HTR-8/SVneo (cell line): ENCODE measurements at places on chromosomes 7 and 10.

- peak; percentile 67 for DNase-seq
Observed at GRCh38 chr10:104254493-104255310, at the start of gene GSTO1. TSS of gene GSTO1 (plus strand) at chr10:104254892. CDS start at chr10:104254929, 37 bp downstream.

GRCh38 chr7:18693406-18693805 is 197.9 kb downstream of the HDAC9 start:
- DNase-seq, result peak; percentile 32

DNA sequence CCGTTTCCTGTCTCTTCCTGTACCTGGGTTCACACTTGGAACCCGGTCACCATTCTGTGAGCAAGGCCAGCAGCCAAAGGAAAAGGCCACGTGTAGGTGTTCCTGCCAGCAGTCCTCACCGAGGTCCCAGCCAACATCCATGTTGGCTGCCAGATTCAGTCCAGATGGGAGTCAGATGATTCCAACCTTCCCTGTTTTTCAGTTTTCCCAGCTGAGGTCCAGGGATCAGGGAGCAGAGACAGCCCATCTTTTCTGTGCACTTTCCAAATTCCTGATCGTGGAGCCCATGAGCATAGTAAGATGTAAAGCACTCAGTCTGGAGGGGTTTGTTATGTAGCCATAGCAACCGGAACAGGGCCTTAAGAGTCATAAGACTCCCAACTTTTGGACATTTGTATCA is 3.9 kb upstream of the PVRIG start:
- no peak for DNase-seq

- no peak for DNase-seq
Observed at GRCh38 chr7:65254061-65254460, 119.6 kb upstream of the ZNF92 start.

DNA sequence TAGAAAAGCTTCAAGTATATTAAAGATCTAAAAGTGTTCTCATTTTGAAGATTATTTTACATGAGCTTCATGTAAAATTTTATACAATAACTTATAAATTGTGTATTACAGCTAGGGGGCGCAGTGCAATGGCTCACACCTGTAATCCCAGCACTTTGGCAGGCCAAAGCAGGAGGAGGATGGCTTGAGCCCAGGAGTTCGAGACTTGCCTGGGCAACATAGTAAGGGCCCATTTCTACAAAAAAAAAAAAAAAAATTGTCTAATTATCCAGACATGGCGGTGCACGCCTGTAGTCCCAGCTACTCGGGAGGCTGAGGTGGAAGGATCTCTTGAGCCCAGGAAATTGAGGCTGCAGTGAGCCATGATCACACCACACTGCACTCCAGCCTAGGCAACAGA is 16.6 kb downstream of the ACBD5 start:
- DNase-seq, result no peak

DNA sequence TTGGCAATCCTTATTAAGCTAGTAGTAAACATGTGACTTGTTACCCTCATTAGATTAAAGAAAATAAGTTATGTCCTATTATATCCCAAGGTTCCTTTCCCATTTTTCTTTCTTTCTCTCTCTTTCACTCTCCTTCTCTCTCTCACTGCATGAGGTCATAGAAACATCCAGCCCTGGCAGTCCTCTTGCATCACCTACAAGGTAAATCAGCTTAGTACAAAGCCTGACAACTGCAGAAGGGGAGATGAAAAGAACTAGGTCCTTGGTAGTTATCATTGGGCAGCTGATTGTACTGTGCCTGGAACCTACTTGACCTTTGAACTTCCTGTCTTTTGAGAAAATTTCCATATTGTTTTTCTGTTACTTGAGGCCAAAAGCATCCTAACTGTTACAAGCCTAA is 307.9 kb upstream of the SP8 start:
- no peak for DNase-seq

DNA sequence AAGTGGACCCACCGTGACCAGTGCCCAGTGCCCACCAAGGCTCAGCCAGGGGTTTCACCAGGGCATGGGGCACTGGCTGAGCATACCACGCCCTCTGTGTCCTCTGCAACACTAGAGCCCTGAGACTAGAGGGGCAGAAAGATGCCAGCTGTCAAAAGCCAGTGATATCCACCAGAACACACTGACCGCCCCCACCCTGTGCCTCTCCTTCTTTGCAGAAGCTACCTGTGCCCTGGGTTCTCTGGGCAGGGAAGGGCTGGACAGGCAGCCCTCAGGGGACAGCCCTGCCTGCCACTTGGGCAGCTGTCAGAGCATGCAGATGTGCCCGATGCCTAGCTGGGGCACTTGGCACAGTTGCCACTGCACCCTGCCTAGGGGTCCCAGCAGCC is 494 bp downstream of the VSIR start:
- no peak for DNase-seq

GRCh38 chr10:105807935-105808587 is 1167.0 kb downstream of the SORCS3 start:
- no peak for DNase-seq
